Fibroblast of mammary gland (primary cell): ENCODE measurements at places on chromosomes 5 and 9.

DNA sequence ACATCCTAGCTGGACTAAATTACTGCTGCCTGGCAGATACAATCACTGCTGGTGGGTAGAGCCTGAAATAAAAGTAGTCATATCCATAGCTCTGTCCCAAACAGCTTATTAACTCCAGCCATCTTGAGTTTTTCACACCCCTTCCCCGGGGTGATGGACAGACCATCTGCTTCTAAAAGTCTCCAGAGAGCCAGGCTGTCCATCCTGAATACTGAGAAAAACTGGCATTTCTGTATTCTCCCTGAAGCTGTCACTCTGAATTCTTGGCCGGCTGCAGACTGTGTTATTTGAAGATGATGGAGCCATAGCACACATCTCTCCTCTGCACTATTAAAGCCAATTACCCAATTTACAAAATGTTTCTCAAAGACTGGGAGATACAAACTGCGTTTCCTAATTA, 118.6 kb downstream of the GABBR2 start:
- no peak for DNase-seq

DNA sequence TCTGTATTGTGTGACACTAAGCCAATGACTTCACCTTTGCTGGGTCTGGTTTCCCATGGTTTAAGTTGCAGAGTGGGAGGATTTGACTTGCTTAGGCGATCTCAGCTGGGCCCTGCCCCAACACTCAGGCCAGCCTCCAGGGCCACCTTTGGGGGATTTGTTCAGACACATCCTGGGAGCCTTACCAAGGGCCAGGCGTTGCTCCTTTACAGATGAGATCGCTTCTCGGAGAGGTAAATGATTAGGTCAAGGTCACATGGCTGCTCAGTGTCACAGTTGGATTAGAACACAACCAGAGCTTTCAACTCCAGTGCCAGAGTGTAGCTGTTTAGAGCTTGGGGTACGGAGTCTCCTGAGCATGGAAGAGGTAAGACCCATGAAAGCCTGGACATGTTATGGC, 57.5 kb downstream of the COL27A1 start:
- no peak for DNase-seq

DNA sequence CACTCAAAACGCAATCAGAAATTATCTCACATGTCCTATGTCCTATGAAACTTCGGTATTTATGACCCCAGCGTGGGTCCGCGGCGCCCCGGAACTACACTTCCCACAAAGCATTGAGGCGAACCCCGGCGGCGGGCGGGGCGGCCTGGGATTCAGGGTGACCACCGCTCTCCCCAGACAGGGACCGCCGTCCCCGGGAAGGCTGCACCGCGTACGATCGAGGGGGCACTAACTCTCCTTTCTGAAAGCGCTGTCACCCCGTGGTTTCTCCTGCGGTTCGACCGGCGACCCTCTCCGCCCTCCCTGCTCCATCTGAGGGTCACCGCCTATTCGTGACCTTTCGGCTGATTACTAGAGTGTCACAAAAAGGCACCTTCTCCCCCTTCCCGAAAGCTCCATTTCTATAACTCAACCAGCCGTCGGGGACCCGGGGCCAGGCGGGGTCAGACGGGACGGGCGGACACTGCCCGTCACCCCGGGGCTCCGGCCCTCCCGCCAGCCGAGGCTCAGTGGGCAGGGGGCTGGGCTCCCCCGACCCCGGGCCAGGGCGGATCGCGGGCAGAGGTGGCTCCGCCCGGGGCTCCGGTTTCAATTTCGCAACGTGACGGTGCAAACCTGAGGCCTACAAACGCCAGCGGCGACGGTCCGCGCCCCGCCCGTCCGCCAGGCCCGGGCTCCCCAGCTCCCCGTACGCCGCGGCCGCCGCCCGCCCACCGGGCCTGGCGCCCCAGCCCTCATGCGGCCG, 1.3 kb downstream of the ECPAS start:
- DNase-seq = peak; percentile 57

DNA sequence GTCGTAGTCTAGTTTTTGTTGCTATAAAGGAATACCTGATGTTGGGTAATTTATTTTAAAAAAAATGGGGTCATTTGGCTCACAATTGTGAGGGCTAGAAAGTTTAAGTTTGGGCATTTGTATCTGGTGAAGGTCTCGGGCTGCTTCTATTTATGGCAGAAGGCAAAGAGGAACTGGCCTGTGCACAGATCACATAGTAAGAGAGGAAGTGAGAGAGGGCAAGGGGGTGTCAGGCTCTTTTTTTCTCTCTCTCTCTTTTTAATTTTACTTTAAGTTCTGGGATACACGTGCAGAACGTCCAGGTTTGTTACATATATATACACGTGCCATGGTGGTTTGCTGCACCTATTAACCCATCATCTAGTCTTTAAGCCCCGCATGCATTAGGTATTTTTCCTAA, 453.3 kb downstream of the DIRAS2 start:
- no peak for DNase-seq

- DNase-seq = peak; percentile 42
These were observed 40.9 kb downstream of the ANGPTL2 start for GRCh38 chr9:127081250-127082185.

- DNase-seq = peak; percentile 44
These were observed 157.8 kb upstream of the FTMT start for GRCh38 chr5:121693864-121694263.

- no peak for DNase-seq
These were observed 18.8 kb downstream of the FUBP3 start for GRCh38 chr9:130598188-130598587.

GRCh38 chr9:121281614-121282276, 13.8 kb downstream of the GSN start:
- DNase-seq = peak; percentile 82

GRCh38 chr5:150065346-150065745, 21.0 kb downstream of the CSF1R start:
- peak; percentile 77 for DNase-seq

GRCh38 chr9:124306098-124306735, 48.5 kb downstream of the NEK6 start:
- DNase-seq = peak; percentile 95

GRCh38 chr9:25003686-25004085, 458.0 kb upstream of the IZUMO3 start:
- no peak for DNase-seq

DNA sequence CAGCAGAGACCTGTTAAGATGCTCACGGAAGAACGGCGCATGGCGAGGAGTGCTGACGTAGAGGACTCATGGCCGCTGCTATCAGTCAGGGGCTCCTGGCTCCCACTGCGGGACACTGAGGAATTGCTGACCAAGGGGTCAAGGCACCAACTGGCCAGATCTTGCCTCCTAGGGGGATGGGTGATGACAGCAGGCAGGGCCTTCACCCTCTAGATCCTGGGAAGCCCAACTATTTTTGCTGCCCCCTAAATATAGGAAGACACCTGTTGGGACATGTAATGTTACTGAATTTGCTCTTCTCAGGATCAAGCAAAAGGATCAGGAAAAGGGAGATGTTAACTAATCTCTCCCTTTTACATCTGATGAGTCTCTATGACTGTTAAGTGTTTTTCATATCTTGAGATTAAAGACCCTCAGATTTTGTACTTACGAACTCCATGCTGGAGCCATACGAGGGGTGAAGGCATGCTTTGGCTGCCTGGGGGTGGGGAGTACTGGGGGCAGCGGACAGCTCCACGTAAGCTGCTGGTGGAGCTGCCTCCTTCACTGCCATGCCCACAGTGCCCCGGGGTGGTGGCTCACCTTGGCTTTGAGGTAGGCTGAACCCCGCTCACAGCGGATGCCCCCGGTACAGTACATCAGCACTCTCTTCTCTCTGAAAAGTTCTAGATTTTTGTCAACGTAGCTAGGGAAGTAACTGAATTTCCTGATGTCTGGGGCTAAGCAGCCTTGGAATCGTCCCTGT, 28.1 kb downstream of the TSTD2 start:
- no peak for DNase-seq

DNA sequence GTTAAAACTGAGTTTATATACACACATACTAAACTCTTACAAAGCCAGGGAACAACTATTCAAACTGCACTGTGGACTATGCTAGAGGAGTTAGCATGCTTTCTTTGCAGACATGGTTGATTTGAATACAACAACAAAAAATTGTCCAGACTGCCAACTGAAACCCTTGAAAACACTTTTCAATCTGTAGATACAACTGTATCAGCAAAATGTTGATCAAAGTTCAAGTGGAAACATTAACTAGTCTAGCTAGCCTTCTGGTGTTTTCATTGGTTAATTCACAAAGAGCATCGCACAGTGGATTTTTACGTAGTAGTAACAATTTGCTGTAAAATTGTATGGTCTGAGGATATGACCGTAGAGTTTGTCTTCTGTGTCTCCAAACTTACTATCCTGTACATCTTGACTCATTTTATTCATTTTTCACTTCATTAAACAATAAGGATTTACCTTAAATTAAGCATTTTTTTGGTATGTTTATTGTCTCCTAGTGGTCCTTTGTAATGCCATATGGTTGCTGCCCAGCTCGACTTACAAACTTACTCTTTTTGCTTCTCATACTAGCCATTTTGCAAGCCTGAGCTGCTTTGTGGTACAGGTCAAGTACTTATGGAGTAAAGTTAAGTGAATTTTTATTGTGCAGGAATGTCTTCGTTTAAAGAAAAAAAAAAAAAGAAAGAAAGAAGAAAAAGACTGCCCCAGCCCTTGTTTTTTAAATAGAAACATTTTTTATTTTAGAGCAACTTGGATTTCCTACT, 123.4 kb downstream of the ZCCHC7 start:
- no peak for DNase-seq

DNA sequence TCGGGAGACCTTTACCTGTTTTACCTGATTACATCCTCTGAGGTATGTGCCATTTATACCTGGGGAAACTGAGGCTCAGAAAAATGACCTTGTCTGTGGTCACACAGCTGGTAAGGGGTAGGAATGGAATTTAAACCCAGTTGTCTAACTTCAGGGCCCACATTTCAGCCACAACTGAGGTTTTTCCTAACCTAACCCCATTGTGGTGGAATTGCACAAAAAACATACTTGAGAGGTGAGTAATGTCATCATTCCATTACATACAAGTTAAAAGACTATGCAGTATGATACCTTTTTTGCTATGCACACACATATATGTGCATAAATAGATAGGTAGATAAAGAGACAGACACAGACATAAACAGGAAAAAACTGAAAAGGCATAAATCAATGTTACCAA, 14.1 kb downstream of the FGF1 start:
- peak; percentile 77 for DNase-seq

GRCh38 chr9:133770076-133770777, 32.1 kb upstream of the SARDH start:
- DNase-seq = no peak

DNA sequence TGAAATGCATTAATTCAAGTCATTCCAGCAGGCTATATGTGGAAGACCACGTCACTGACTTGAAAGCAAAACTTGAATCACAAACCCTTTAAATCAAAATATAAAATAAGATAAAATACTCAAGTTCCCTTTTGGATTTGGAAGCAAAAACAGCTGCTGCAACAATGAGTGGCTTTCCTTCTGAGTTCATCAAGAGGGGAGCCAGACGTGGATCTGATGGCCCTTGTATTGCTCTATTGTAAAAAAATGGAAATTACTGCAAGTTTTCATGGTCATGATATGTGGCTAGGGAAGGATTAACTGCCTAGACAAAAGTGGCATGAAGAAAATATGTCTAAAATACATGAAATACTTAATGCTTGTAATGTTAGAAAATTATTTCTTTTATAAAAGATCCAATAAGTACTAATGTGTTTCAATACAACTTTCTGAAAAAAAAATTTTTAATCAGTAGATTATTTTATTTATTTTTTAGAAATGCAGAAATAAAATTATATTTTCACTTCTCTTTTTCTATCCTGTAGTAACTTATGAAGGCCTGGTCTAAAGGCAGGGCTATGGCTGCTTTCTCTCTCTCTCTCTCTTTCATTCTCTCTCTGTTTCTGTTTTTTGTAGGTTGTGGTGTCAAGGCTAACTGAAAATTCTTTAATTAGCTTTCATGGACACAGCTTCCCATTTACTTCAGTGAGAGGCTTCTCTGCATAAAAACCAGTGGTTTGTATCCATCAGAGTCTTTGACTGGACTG, 24.0 kb downstream of the LIX1 start:
- no peak for DNase-seq

DNA sequence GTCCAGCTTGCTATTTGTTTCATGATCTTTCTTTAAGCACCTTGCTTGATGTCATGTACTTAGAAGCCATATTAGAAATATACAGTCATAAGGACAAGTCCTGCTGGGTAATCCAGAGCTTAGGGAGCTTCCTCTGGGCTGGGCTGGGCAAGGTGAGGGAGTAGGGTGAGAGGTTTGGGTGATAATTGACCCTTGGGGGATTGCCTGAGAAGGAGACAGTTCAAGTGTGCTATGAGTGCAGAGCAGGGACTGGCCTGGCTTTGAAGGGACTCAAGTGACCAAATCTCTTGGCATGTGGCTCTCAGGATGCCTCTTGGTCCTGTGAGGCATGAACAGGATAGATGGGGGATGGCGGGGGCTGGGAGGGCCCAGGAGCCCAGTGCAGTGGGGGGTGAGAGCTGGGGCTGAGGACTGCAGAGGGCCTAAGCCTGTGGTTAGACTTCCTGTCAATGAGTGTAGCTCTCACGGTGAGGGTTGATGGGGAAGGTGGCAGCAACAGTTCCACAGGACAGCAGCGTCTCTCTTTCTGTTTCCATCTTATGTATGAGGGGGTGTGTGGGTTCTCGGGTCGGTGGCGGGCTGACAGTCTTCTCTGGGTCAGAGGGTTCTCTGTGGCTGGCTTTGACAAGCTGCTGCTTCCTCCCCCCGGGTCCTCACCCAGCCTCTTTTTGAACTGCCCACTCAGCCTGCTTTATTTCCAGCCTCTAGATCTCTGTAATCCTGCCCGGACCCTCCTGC, 53.5 kb downstream of the RGS3 start:
- DNase-seq = no peak
